ENCODE measurements at places on chromosomes 1 and 21.

GRCh38 chr1:25122747-25123146 is 109.6 kb downstream of the SYF2 start:
- DNase-seq = no peak

GRCh38 chr1:57061369-57061768 is 95.6 kb upstream of the C8B start:
- DNase-seq = peak; percentile 6

- DNase-seq = no peak
Measured at GRCh38 chr1:30474818-30475200, 248.6 kb downstream of the MATN1 start.

DNA sequence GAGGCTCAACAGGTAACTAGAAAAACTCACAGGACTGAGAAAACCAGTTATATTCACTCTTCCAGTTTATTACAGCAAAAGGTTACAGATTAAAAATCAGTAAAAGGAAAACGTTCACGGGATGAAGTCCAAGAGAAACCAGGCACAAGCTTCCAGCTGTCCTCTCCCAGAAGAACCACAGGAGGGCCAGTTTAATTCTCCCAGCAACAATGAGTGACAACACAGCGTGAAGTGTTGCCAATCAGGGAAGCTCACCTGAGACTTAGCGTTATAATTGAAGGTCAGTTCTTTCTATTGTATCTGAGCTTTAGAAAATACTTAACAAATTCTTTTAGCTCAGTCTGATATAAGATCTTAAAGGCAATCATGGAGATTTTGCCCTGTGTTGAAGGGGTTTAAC is 65.2 kb upstream of the TNR start:
- no peak for DNase-seq

DNA sequence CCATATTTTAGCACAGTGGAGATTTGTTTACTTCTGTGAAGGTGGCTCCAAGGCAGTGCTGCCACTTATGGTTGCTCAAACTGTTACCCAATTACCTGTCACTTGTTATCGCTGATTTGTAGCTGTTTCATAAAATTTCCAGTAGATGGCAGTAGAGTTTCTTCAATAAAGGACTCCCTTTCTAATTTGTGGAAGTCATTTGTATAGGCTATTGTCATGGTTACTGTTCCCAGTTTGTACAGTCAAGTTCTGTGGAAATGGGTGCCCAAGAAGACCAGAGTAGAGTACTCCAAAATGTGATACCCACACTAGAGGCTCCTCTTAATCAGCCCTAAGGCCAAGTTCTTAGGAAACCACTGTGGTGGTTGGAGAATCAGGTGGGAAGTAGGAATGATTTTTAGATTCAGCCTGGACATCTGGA is 186.1 kb downstream of the CLEC20A start:
- DNase-seq = peak; percentile 83

DNA sequence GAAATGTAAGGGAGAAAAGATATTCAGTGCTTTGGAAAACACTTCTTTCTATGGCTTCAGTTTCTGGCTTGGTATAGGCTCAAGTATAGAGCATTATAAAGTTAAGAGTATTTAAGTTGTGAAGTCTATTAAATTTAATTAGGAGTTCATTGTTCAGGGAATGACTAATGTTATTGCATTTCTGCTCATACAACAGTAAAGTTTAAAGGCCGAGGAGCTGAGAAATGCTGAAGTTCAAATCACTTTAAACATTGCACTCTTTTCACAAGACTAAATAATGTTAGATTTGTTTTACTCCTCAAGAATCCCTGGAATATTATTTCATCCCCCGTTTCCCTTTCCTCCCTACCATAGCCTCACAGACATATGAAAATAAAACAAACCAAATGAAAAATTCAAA is 30.1 kb downstream of the RGS5 start:
- DNase-seq = peak; percentile 34

- peak; percentile 57 for DNase-seq
Measured at GRCh38 chr1:230243583-230244353, 176.7 kb downstream of the GALNT2 start.

- DNase-seq = peak; percentile 94
Measured at GRCh38 chr1:96370757-96371156, 350.8 kb upstream of the PTBP2 start.

DNA sequence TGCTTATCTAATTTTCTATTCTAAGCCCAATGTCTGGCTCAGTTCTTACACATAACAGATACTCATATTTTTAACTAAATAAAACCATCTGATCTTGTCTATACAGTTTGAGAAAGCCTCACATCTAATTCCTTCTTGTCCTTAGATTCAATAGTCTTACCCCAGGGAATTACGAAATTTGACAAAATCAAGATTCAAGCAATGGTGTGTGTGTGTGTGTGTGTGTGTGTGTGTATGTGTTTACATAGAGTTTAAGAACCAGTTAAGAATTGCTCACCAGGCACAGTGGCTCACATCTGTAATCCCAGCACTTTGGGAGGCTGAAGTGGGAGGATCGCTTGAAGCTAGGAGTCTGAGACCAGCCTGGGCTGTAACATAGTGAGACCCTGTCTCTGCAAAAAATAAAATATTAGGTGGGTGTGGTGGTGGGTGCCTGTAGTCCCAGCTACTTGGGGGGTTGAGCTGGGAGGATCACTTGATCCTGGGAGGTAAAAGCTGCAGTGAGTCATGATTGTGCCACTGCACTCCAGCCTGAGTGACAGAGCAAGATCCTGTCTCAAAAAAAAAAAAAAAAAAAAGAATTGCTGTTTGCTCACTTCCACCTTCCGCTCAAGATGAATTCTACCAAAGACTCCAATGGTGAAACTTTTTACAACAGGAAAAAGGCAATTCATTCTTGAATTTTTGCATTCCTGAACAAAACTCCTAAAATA is 6.2 kb downstream of the WDR64 start:
- peak; percentile 36 for DNase-seq

- no peak for DNase-seq
Measured at GRCh38 chr1:233240371-233240770, 55.2 kb downstream of the PCNX2 start.

DNA sequence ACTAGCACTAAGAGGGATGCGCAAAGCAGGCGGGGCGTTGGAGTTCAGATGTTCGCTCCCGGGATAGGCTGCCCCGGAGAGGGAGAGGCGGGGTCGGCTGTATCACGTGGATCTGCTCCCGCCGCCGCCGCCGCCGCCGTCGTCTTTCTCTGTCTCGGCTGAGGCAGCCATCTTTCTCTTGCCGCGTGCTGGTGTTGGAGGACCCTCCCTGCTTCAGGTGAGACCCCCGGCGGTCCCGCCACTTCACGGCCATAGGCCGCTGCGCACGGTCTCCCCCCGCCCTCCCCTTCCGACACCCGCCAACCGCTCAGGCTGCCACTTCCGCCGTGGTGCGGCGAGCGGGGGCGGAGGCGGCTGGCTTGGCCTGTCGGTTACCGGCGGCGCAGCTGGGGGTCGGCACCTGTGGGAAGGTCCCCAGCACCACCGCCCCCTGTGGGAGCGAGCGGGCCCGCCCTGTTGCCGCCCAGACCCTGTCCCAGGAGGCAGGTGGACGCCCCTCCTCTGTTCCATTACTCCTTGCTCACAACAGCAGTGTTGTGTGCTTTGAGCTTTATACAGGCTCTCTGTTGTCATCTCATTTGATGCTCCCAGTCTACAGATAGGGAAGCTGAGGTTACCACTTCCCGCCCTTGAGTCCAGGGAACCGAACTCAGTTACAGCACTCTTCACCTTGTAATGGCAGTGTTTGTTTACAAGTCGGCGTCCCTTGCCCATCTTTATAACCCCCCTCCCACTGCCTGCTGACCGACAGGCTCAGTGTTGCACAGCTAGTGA is at the start of gene BTF3L4:
BTF3L4 (plus strand) TSS at position 133 of the 774 bp plus-strand sequence. CDS start 3,553 bp downstream, outside the sequence.
- peak; percentile 96 for DNase-seq

DNA sequence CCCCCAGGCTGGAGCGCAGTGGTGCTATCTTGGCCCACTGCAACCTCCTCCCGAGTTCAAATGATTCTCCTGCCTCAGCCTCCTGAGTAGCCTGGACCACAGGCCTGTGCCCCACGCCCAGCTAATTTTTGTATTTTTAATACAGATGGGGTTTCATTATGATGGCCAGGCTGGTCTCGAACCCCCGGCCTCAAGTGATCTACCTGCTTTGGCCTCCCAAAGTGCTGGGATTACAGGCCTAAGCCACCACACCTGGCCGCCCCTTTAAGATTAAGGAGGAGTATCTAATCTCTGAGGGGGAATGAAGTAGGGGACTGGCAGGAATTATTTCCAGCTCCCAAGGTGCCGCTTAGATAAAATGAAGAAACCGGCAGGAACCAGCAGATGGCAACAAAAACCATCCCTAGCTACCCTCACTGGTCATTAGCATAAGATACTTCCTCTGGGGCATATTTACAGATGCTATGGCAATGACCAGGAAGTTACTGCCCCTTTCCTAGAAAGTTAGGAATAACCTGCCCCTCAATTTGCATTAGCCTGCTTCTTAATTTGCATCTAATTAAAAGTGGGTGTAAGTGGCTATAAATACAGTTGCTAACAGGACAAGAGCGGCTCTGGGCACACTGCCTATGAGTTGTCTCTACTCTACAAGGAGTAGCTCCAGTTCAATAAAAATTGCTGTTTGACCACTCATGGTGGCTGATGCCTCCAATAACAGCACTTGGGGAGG is 7.1 kb upstream of the NSUN4 start:
- DNase-seq = peak; percentile 66

GRCh38 chr1:8782001-8782620 is 35.3 kb downstream of the RERE start:
- DNase-seq = no peak

- DNase-seq = no peak
Measured at GRCh38 chr21:24115141-24115540, 1492.1 kb downstream of the MRPL39 start.

DNA sequence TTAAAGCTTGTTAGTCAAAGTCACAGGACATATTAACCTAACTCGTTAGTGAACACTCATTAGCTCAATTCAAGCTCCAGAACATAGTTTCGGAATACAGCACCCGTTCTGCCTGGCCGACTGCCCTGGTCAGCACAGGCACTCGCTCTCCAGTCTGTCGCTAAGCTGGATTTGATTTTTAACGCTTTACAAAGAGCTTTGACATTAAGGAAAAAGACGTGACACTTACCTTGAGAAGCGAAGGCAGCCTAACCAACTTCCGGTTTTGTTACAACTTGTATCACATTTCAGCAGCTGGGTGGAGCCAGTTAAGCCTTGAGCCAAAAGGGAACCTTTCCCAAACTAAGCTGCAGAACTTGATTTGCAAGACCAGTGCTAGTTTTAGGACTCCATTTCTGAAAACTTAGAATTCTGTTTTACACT is at the start of gene FRRS1:
FRRS1 (minus strand) TSS at position 258 of the 423 bp plus-strand sequence. CDS start 17,867 bp downstream, outside the sequence.
- DNase-seq = peak; percentile 75

DNA sequence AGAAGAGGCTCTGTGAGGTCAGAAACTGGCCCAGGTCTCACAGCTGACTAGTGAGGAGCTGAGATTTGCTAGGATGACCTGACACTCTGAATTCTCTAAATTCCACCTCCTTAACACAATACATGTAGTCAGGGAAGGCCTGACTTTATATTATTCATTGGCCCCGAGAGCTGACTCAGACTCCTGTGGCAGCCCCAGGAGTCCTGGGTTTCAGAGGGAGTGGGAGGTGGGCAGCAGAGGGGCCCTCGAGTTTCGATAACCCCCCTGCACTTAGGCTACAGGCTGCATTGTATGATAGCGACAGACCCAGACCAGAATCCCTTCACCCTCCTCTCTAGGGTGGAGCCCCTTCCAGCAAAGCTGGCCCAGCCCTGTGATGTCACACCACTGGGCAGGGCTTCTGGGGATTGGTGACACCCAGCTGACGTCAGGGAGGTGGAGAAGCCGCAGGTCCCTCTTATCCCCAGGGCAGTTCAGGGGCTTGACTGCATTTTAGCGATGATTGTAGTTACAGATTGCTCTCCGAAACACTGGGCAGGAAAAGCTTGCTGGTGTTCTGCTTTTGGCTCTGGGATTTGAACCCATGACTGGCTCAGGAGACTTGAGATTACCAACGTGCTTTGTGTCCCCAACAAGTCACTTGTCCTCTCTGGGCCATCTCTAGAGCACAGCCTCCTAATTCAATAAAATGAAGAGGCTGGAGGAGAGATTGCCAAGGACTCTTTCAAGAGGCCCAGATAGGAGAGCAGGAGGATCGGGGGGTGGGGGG is 17.0 kb upstream of the GPR37L1 start:
- DNase-seq = peak; percentile 66

GRCh38 chr1:78277253-78277652 is 213.5 kb upstream of the PTGFR start:
- DNase-seq = peak; percentile 88

GRCh38 chr1:45545019-45545493 is 5.6 kb upstream of the AKR1A1 start:
- DNase-seq = no peak

- DNase-seq = no peak
Measured at GRCh38 chr1:44664730-44665370, 9.4 kb downstream of the TMEM53 start.

DNA sequence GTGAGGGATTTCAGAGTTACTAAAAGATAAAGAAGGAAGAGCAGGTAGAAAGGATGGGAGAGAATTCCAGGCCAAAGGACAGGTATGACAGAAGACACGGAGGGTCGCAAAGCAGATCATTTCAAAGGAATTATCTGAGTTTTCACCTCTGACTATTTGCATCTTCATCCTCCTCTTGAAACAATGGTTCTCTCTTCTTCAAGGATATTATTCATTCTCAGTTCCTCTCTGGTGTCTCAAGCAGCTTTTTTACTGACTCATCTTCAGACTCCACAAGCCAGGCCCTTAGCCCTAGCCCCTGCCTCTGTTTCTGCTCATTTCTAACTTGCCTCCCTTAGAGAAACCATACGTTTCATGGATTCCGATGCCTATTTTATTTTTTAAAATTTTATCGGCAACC is 15.0 kb downstream of the DDX59 start:
- DNase-seq = peak; percentile 58

GRCh38 chr1:2606881-2607621 is 20.5 kb downstream of the PRXL2B start:
- DNase-seq = no peak

- no peak for DNase-seq
Measured at GRCh38 chr1:35500439-35500838, 56.8 kb downstream of the KIAA0319L start.

DNA sequence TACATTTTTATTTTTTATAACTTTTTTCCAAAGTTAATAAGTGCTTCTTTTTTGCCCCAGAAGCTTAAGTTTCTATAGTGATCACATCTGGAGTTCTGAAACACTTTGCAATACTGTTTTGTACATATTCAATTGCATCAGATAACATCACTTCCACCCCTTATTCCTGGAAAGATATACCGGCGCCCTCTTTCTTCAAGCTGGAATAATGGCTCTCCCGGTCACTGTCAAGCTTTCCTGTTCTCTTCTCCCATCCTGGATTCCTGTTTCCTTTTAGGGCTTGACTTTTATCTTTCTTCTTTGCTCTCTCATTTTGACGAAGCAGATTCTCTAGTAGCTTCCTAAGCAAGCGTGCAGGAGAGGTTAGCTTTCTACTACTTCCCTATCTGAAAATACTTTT is 1866.8 kb downstream of the MRPL39 start:
- peak; percentile 3 for DNase-seq

DNA sequence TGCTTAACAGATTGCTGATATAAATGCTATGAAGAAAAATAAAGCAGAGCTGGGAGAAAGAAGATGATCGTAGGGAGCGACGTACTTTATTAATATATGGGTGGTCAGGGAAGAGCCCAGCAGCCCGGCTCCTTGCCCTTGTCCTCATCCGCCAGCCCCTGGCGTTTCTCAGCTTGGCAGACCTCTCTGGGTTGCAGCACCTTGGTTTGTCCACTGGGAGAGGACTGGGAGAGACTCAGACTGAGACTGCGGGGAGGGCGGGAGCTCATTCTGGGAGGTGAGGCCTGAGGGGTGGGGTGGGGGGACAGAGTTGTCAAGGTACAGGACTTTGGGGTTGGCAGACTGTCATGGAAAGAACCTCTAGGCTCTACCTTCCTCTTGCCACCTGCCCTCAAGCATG is 3.3 kb upstream of the S100A3 start:
- no peak for DNase-seq

- no peak for DNase-seq
Measured at GRCh38 chr1:25802915-25803314, 2.9 kb downstream of the SELENON start.
